GM03348 (cell line): ENCODE measurements at places on chromosomes 7 and 10.

DNA sequence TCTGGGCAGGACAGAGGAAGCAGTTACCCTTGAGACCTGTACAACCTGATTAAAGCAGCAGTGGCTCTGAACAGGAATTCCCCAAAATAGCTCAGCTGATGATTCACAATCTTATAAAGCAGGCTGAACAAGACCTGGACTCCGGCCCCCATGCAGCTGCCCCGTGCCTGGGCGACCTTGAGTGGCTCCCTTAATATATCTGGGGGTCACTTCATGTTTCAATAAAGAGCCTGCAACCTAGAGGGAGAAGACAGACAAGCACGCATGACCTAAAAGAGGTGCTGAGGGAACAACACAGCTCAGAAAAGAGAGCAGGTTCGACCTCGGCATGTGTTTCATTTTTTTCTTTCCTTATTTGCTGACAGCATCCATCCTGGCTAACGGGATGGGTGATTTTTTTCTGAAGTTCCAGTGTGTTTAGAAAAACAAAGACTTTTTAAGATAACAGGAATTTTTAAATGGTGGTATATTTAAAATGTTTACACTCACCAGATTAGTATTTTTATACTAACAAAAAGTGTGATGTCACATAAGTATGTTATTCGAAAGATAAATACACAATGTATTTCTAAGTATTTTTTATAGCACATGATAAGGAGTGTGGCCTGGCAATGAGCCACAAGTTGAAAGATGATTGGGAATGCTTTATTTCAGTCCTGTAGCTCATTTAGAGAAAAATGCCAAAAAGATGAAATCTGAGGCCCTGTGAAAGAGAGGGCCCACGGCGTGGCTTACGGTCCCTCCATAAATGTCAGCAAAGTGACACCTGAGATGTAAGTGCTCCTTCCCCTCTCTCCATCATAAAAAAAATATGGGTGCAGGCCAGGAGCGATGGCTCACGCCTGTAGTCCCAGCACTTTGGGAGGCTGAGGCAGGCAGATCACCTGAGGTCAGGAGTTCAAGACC lies 161.3 kb downstream of the SLIT1 start:
- DNase-seq = peak; percentile 61

DNA sequence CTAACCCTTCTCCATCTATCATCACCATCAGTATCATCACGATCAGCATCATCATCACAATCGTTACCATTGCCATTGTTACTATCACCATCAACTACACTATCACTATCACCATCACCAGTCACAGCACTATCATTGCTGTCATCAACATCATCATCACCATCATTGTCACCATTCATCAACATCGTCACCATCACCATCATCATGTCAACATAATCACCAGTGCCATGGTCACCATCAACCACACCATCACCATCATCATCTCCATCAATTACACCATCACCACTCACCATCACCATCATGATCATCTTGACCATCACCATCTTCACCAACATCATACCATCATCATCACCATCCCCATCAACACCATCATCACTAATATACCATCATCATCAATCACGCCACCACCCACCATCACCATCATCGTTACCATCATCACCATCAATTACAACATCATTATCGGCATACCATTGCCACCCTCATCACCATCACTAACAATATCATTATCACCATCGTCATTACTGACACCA lies 66.5 kb downstream of the TNS3 start:
- no peak for DNase-seq

DNA sequence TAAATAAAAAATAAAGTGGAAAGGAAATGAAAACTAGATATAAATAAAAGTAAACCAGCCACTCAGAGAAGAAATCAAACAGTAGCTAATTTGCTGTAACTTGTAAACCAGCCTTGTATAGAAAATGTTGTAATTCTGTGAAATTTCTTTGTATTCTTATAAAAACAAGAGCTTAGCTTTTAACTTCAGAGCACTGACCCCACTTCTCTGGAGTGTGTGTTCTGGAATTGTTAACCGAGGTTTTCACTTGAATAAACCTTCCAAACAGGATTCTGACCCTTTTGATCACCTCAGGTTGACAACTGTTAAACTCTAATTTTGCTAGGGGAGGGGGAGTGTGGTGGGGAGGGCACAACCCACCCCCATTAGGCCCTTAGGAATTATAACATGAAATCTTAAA lies 151.9 kb upstream of the TRIM24 start:
- no peak for DNase-seq

DNA sequence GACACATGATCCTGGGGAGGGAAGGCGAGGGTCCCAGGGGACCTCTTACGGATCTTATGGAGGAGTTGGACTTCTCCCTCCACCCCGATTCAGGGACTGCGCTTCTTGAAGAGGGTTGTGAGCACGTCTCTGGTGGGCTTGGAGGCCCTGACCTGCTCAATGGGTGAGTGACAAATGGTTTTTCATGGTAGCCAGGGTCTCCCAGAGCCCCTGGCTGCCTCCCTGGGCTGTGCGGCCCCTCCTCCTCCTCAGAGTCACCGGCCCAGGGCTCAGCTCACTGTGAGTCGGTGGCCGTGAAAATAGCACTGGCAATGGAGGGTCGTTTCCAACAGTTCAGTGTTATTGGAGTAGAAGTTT lies 26.6 kb downstream of the INPP5A start:
- no peak for DNase-seq

GRCh38 chr10:104273286-104273685 lies 4.3 kb downstream of the GSTO2 start:
- peak; percentile 39 for DNase-seq

- DNase-seq = no peak
Measured at GRCh38 chr7:45692031-45692430, 117.9 kb downstream of the ADCY1 start.

DNA sequence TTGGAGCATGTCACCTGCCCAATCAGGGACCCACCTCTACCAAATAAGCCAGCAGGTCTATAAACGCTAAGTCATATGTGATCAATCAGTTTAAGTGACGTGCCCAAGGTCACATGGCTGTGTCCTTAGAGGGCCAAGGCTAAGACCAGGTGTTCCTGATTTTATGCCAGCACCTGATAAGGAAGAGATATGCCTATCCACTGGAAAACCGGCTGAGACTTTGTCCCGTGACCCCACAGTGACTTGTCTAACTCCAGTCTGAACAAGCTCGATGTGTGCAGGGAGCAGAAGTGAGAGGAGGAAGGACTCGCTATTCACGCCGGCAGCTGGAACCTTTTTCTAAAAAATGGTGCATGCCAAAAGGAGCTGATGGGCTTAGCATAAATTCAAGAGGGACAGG lies 57.0 kb downstream of the PRKAG2 start:
- DNase-seq = no peak

DNA sequence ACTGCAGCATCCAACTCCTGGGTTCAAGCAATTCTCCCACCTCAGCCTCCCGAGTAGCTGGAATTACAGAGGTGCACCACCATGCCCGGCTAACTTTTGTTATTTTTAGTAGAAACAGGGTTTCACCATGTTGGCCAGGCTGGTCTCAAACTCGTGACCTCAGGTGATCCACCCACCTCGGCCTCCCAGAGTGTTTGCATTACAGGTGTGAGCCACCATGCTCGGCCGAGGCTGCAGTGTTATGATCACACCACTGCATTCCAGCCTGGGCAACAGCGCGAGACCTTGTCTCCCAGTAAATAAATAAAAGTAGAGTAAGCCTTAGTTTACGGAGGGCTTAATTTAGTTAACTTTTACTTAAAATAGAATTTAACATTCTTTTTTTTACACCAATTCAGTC lies 23.7 kb upstream of the IGF2BP3 start:
- no peak for DNase-seq

DNA sequence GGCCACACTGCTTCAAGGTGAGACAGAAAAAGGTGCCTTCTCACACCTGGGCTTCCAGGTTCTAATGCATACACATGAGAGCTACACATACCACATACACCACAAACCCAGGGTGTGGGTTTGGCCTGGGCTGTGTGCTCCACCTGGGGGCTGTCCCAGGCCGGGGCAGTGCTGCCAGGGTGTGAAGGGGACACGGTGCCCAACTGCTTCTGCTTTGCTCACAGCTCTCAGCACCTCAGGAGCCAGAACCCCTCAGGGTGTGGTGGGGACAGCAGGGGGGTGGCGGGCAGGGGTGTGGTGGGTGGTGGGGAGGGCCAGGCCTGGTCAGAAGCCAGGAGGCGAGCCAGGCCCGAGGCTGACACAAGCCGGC lies 51.1 kb downstream of the TMEM209 start:
- DNase-seq = no peak

DNA sequence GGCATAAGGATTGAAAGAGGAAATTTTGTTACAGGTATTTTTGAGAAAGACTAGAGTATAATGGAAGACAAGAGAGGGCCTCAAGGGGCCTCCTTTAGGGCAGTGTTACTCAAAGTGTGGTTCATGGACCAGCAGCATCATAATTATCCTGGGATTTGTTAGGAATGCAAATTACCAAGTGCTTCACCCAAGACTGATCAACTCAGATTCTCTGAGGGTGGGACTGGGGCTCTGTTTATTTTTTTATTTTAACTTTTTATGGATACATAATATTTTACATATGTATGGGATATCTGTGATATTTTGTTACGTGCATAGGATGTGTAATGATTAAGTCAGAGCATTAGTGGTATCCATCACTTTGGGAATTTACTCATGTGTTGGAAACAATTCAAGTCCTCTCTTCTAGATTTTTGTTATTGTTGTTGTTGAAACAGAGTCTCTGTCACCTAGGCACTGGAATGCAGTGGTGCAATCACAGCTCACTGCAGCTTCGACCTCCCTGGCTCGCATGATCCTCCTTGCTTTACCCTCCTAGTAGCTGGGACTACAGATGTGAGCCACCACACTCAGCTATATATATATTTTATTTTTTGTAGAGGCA lies 2.2 kb upstream of the KCTD7 start:
- no peak for DNase-seq

DNA sequence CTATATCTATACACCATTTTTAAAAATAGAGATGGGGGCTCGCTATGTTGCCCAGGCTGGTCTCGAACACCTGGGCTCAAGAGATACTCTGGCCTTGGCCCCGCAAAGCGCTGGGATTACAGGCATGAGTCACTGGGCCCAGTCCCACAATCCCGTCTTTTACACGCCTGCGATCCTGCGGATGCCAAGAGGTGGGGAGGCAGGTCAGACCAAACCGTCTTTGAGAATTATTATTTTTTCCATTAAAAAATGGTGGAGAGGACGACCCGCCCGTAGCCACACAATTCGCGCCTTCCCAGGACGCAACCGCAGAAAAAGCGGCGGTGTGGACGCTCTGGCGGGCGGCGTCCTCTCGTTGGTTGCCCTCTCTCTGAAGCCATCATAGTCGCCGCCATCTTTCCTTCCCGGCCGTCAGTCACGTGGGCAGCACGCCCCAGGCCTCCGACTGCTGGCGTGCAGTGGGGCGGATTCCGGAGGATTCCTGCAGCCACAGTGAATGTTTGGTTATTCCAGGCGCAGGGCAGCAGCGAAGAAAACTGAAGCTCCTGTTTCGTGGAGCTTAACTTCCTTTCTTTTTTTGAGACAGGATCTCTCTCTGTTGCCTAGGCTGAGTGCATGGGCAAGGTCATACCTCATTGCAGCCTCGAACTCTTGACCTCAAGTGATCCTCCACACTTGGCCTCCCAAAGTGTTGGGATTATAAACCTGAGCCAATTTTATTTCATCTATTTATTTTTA lies 9.9 kb upstream of the EPHB4 start:
- DNase-seq = peak; percentile 95

- DNase-seq = no peak
Measured at GRCh38 chr10:127378628-127379027, 170.5 kb upstream of the NPS start.

DNA sequence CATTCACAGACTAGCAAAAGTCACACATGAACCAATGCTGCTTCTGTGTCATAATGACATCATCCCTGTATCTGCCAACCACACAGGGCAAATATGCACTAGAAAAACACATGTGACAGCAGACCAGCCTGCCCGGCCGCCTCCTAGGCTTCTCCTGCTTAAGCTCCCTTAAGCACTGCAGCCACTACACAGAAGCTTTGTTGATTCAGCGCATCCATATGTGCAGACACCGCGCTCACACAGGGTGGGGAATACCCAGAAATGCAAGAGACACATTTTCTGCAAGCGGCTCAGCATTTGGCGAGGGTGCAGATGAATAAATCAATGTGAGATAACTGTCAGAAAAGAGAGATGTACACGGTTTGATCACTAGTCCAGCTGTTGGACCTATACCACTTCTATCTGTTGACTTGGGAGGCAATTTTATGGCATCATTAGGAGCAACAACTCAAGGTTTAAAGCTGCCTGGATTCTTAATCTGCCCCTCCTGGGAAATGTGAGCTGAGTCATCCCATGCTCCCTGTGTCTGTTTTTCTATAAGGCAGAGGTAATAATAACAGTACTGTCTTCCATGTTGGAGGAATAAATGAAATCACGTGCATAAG lies 33.4 kb downstream of the CPXM2 start:
- DNase-seq = peak; percentile 71

- DNase-seq = no peak
Measured at GRCh38 chr7:76354516-76354915, 4.3 kb downstream of the YWHAG start.

DNA sequence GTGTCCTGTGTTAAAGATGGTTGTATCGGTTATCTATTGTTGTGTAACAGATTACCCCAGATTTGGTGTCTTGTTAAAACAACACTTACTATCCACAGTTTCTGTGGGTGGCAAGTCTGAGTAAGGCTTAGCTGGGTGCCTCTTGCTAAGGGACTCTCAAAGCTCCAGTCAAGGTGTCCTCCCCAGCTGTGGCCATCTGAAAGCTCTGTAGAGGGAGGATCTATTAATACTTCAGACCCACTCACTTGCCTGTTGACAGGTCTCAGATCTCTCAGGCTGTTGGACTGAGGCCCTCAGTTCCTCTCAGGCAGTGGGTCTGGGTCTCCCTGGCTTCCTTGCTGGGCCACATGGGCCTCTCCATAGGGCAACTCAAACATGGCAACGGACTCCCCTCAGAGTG lies 19.6 kb downstream of the ARID5B start:
- no peak for DNase-seq

GRCh38 chr7:49014870-49015269 lies 90.5 kb downstream of the CDC14C start:
- no peak for DNase-seq

GRCh38 chr10:84140036-84140379 lies 699 bp downstream of the GHITM start:
- DNase-seq = peak; percentile 43

GRCh38 chr7:70460562-70460961 lies 671.4 kb upstream of the GALNT17 start:
- no peak for DNase-seq

DNA sequence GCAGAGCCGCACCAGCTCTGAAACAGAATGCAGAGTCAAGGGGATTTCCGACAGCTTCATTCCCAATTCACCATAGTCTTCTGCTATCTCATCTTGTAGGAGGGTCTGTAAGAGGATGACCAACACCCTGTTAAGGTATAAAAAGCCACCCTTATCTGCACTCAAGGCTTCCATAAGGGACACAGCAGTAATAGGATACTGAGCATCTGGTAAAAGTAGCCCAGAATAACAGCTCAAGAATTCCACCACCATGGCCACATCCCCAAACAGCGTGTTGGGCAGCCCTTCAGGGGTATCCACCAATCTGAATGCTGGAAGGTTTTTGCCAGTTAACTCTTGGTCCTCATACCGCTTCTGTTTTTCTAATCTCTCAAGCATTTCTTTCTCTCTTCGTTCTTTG lies 43.8 kb downstream of the FZD9 start:
- DNase-seq = no peak

GRCh38 chr10:102413806-102414561 lies 4.6 kb downstream of the PSD start:
- no peak for DNase-seq

- no peak for DNase-seq
Measured at GRCh38 chr7:95190515-95190914, 133.8 kb downstream of the PON1 start.
